Cortex of kidney (tissue), 1 donor: ENCODE measurements at places on chromosomes 5 and 9.

- DNase-seq, result no peak
These were observed 95.9 kb upstream of the GNAQ start for GRCh38 chr9:78127279-78128225.

DNA sequence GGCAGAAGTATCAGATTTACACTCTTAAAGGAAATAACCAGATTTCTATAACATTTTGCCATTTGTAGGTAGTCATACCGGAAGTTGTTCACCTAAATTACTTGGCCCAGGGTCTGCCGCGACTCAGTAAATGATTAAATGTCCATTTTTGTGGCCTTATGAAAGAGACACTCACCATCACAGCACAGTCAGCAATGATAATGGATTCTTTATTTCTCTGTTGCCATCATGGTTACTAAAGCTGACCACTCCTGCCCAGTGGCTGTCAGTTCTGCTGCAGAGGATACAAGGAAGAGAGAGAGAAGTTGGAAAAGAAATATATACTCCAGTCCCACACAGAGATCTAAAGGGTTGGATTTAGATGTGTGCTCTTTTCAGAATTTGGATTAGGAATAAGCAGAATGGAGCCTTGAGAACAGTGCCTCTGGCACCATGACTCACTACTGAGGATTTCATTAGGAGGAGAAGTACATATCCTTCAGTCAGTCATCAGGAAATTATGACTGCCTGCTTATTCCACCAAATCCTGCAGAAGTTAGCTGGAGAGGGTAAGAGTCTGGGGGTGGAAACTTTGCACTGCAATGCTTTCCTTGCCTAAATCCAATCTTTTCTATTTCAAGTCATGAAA is 72.8 kb upstream of the EFNA5 start:
- no peak for DNase-seq

- DNase-seq, result no peak
These were observed 189.7 kb downstream of the GNAQ start for GRCh38 chr9:77841739-77842386.

- no peak for DNase-seq
These were observed 32.4 kb downstream of the GOLGA2 start for GRCh38 chr9:128243215-128244018.
